ENCODE measurements at places on chromosomes 3 and 15.

DNA sequence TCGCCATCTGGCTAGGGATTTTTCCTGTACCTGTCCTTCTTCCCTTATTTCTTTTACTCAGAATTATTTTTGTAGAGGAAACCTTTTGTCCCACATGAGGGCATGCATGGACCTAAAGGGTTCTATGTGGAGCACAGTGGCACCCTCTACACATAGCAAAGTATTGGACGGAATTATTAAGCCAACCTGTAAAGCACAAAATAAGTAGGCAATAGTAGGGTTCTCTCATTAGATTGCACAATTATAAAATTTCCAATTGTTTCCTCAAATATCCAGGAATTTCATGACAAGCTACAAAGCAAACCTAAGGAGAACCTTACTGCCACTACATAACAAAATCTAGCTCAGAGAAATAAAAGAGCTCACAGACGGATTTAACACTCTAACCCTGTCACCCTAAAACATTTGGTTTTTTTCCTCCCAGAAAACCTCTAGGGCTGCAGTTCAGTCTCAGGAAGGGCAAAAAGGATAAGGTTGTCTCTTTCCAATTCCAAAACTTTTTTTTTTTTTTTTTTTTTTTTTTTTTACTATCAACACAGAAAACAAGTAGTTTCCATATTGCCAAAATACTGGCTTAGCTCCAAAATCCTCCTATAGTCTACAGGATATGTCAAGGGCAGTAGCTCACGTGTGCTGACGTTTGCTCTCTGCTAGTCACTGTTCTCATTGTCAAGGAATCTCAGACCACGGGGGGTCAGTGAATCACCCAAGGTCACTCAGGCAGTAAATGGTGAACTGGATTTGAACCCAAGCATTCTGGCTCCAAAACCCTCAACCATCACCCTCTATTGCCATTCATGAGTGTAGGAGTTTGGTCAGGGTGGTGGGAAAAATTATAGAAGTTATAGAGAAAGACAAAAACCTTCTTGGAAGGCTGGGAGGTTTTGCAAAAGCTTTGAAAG is 52.3 kb downstream of the NCEH1 start:
- DNase-seq, result no peak

DNA sequence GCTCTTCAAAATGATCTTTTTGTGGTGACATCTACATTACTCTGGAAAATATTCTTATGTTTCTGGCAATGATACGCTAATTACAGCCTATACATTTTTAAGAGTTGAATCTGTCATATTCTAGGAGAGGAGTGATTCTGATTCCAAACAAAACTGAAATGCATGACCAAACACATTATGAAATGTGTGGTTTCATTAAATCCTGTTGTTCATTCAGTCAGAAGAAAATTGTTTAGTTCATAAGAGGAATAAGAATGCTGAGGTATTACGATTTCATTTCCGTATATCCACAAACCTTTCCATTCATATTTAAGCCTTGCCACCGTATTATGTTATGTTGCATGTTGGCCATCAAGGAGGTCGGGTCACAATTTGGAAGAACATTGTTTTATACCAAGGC is 345.1 kb downstream of the FEZF2 start:
- no peak for DNase-seq

GRCh38 chr3:14775563-14775962 is 43.2 kb upstream of the FGD5 start:
- DNase-seq, result no peak

GRCh38 chr15:22956978-22957260 is 23.2 kb downstream of the CYFIP1 start:
- no peak for DNase-seq

GRCh38 chr3:17505856-17506255 is 236.6 kb downstream of the TBC1D5 start:
- no peak for DNase-seq

- DNase-seq, result no peak
Observed at GRCh38 chr3:143188881-143189280, 69.3 kb downstream of the CHST2 start.

- no peak for DNase-seq
Observed at GRCh38 chr3:49674497-49674983, 389 bp downstream of the APEH start.
